Activated CD4-positive, CD25-positive, alpha-beta regulatory T cell treated with anti-CD3 and anti-CD28 coated beads, Interleukin-2, amount 50 U/mL, for 72 hours (primary cell): ENCODE measurements at places on chromosomes 13 and 19.

GRCh38 chr13:27004866-27005265 is 166.7 kb downstream of the USP12 start:
- DNase-seq, result no peak

DNA sequence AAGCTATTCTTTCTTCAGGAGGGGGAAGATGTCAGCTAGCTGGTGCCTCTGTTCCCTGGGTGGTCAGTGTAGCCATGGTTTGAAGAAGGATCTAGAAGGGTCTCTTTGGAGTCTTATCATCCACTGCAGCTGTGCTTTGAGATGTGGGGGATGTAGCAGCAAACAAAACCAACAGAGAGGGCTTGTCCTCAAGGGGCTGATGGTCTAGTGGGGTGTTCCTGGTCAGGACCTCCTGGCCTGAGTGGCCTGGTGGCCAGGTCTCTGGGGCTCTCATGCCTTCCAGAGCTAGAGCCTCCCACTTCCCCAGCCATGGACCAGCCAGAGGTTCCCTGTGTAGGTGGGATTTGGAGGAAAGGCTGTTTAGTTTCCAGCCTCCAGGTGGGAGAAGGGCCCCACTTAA is 40.3 kb downstream of the LYL1 start:
- no peak for DNase-seq

- peak; percentile 65 for DNase-seq
Observed at GRCh38 chr19:4909156-4909896, at the start of gene UHRF1. Gene UHRF1, plus strand, starts transcription at chr19:4909501. Its CDS starts 1,385 bp downstream, at chr19:4910886.

GRCh38 chr19:45179072-45179891 is 698 bp downstream of the BLOC1S3 start:
- DNase-seq, result peak; percentile 59

DNA sequence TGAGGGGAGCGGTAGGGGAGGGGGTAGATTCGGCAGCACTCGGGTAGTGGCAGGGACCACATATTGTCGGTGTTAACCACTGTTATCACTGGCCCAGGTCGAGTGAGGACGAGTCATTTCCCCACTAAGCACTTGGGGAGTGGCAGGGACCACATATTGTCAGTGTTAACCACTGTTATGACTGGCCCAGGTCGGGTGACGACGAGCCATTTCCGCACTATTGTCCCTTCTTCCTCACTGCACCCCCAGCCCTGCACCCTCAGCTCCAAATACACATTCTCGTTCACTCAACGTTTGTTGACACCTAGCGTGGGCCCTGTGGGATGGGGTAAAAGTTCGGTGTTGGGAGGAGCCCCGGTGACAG is 467 bp upstream of the CLN5 start:
- peak; percentile 72 for DNase-seq

DNA sequence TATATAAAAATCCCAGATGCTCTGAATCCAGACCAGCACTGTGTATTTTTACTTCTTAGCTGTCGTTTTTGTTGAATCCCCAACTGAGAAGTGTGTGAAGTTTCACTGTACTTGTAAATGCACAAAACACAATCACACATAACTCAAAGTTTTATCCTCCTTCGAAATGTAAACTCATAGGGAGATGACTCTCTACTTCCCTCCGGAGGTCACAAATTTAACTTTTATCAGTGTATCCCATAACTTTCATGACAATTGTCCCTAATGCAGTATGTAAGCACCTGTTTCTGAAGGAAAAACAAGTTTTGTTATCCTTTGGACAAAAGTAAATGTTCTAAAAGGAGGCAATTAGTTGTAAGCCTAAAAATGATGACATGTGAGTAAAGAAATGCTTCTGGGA is 665.0 kb upstream of the SLITRK6 start:
- DNase-seq, result no peak
